ENCODE measurements at places on chromosomes 7 and 10. TPM values are rescaled to one million over a fixed set of nuclear protein-coding genes. Genes with fewer than 3 reads are reported as not detected.
A peak's percentile ranks its signal among the peaks of the same experiment; 100 is the strongest.

Gene CFAP70
- total RNA-seq: 0.20 TPM

Gene FAM20C
- 0.91 TPM for total RNA-seq

Gene CNPY1
- not detected for total RNA-seq

Gene SEMA3D
- total RNA-seq: not detected

Gene STEAP4
- total RNA-seq: not detected

DNA sequence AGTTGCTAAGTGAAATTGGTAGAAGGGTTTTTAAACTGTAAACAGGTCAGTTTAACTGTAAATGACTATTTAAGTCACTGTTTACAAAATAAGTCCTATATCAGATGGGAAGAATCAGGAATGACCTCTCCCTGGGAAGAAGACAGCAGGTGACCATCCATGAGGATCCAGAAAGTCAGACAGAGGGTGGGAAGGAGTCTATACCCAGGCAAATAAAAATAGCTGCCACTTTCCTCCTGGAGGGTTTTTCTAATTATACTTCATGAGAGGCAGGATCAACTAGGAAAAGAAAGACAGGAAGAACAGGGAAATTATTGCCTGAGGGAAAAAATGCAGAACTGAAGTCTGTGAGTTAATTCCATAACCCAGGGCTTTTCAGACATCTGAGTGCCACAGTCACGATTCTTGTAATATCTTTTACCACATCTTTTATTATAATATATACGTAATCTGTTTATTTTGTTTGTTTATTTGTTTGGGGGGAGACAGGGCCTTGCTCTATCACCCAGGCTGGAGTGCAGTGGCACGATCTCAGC lies 7.0 kb downstream of the DNTT start:
- DNase-seq: no peak
- H3K4me3 ChIP-seq: no peak overlapping the region
- peaks cover 11% of the 10 kb centered on the region for H3K27me3 ChIP-seq
- no peak overlapping the region for H3K27ac ChIP-seq
- H3K4me1 ChIP-seq: peaks cover 9% of the 10 kb centered on the region
- H3K36me3 ChIP-seq: no peaks in the 10 kb centered on the region

DNA sequence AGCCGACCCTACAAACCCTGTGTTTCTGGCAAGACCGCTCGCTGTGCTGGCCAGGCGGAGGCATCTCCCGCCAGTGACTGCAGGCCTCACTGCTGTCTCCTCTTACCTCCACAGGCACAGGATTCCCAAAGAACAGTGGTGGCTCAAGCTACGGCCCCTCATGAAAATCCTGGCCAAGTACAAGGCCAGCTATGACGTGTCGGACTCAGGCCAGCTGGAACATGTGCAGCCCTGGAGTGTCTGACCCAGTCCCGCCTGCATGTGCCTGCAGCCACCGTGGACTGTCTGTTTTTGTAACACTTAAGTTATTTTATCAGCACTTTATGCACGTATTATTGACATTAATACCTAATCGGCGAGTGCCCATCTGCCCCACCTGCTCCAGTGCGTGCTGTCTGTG lies 36.2 kb downstream of the PITRM1 start:
- H3K27me3 ChIP-seq: no peaks in the 10 kb centered on the region
- no peak overlapping the region for H3K4me3 ChIP-seq
- no peak overlapping the region for H3K27ac ChIP-seq
- H3K36me3 ChIP-seq: peaks cover 60% of the 10 kb centered on the region

GRCh38 chr7:155465761-155466141 lies 7.8 kb downstream of the EN2 start:
- H3K36me3 ChIP-seq: no peaks in the 10 kb centered on the region
- no peak for DNase-seq
- H3K27ac ChIP-seq: no peak overlapping the region

- H3K36me3 ChIP-seq: no peaks in the 10 kb centered on the region
- H3K4me3 ChIP-seq: no peak overlapping the region
- no peaks in the 10 kb centered on the region for H3K27me3 ChIP-seq
- DNase-seq: no peak
- no peak overlapping the region for H3K27ac ChIP-seq
Measured at GRCh38 chr10:108905171-108905570, 1018.1 kb downstream of the XPNPEP1 start.

DNA sequence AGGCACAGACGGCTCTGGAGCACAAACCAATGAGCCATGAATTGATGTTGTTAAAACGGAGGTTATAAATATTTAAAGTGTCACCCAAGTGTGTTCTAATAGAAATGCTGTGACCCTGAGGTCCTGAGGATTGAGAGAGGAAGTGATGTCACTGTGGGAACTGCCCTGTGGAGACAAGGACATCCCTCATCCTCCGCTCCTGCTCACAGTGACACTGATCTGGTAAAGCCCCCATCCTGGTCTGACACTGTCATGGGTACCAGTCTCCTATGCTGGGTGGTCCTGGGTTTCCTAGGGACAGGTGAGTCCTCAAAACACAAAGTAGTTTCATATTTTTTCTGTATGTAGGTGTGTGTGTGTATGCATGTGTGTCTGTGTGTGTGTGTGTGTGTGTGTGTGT lies 237.9 kb upstream of the PRSS1 start:
- no peak overlapping the region for H3K4me3 ChIP-seq
- H3K27ac ChIP-seq: no peak overlapping the region
- no peak for DNase-seq
- peaks cover 55% of the 10 kb centered on the region for H3K4me1 ChIP-seq
- no peaks in the 10 kb centered on the region for H3K27me3 ChIP-seq
- H3K36me3 ChIP-seq: no peaks in the 10 kb centered on the region

DNA sequence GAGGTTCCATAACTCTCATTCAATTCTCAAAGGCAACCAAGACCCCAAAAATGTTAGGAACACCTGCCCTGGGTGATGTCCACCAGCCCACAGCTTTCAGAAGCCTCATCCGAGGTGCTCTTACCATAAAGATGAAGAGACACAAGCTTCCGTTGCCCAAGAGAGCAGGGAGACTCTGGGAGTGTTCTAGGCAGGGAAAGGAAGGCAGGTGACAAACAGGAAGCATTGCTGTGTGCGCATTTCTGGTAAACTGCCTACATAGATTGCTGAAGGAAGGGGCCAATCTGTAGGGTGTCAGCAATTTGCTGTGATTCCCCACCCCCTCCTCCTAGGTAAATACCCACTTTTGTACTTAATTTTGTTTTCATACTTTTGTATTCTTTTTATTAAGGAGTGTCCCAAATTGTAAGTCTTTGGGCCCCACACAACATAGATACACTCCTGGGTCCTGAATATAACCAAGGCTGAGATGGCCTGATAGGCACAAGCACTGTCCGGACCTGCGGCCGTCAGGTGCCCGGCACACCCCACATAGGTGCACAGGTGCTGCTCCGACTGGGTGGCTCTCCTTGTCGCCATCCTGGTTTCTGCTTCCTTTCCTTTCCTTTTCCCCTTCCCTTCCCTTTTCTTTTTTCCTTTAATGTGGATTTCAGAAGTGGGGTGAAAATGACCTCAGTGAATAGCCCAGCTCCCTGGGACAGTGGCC lies 51.4 kb upstream of the SMNDC1 start:
- peak overlapping the region; percentile 74 for H3K4me3 ChIP-seq
- peaks cover 67% of the 10 kb centered on the region for H3K4me1 ChIP-seq
- no peaks in the 10 kb centered on the region for H3K36me3 ChIP-seq
- H3K27me3 ChIP-seq: no peaks in the 10 kb centered on the region
- H3K27ac ChIP-seq: peak overlapping the region; percentile 99
- peak; percentile 82 for DNase-seq

DNA sequence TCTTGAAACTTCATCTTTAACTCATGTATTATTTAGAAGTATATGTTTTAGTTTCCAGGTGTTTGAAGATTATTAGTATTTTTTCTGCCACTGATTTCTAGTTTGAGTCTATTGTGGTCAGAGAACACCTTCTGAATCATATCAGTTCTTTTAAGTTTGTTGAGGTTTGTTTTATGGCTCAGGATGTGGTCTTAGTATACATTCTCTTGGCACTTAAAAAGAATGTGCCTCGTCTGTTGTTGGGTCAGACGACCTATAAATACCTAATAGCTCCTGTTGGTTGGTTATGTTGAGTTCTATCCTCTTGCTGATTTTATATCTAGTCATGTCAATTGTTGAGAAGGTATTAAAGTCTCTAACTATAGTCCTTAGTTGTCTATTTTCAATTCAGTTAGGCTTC lies 15.9 kb downstream of the TDRD1 start:
- H3K27me3 ChIP-seq: peaks cover 6% of the 10 kb centered on the region
- no peak overlapping the region for H3K27ac ChIP-seq
- no peak overlapping the region for H3K4me3 ChIP-seq
- no peak for DNase-seq
- H3K4me1 ChIP-seq: no peaks in the 10 kb centered on the region
- no peaks in the 10 kb centered on the region for H3K36me3 ChIP-seq

DNA sequence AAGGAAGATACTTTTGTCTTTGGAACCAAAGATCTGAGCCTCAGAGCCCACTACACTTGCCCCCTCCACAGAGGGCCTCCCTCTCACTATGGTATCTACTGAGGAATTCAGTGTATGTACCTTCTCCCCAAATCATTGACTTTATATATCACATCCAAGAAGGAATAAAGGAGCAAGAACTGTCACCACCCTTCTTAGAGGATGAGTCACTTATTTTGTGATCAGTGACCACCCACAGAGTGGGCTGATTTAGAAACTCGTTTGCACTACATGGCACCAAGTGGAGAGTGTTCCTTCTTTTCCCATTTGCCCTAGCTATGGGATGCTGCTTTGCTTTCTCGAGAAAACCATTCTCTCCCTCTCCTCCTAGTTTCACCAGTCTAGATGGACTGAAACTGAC lies 5.7 kb downstream of the TMEM243 start:
- peak overlapping the region; percentile 17 for H3K4me3 ChIP-seq
- no peak for DNase-seq
- H3K36me3 ChIP-seq: peaks cover 51% of the 10 kb centered on the region
- no peaks in the 10 kb centered on the region for H3K27me3 ChIP-seq
- H3K4me1 ChIP-seq: peaks cover 77% of the 10 kb centered on the region
- peak overlapping the region; percentile 86 for H3K27ac ChIP-seq

GRCh38 chr7:23907012-23907411 lies 197.0 kb downstream of the STK31 start:
- H3K27me3 ChIP-seq: peaks cover 19% of the 10 kb centered on the region
- H3K36me3 ChIP-seq: no peaks in the 10 kb centered on the region
- DNase-seq: no peak
- H3K27ac ChIP-seq: no peak overlapping the region

DNA sequence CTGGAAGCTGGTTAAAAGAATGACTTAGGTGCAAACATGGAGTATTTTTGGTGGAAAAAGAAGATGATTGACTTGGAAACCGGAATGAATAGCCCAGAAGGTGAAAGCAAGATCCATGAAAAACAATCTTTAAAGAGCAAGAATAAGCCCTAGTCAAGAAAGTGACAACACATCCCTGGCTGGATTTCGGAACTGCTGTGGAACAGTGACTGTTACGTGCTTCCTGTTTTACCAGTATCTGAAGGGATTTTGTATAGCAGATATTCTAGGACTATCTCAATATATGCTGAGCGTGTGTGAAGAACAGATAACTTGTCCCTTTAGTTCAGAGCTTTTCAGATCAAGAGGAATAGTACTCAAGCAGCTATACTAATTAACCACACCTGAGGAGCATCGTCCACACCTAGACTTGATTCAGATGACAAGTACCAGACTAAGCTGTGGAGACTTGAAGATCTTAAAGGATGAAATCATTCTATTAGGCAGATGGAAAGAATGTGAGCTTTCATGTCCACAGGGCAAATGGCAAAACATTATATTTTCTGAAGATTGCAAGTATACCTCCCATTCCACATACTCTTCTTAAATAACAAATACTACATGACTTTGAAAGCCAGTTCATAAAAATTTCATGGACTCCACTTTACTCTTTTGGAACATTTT lies 11.5 kb upstream of the TES start:
- DNase-seq: no peak
- H3K27ac ChIP-seq: no peak overlapping the region
- H3K4me1 ChIP-seq: no peaks in the 10 kb centered on the region
- no peaks in the 10 kb centered on the region for H3K36me3 ChIP-seq
- H3K4me3 ChIP-seq: no peak overlapping the region
- H3K27me3 ChIP-seq: no peaks in the 10 kb centered on the region

- DNase-seq: no peak
- H3K4me1 ChIP-seq: no peaks in the 10 kb centered on the region
- H3K27ac ChIP-seq: no peak overlapping the region
- no peaks in the 10 kb centered on the region for H3K36me3 ChIP-seq
Measured at GRCh38 chr10:44022203-44022602, 362.7 kb downstream of the CXCL12 start.

DNA sequence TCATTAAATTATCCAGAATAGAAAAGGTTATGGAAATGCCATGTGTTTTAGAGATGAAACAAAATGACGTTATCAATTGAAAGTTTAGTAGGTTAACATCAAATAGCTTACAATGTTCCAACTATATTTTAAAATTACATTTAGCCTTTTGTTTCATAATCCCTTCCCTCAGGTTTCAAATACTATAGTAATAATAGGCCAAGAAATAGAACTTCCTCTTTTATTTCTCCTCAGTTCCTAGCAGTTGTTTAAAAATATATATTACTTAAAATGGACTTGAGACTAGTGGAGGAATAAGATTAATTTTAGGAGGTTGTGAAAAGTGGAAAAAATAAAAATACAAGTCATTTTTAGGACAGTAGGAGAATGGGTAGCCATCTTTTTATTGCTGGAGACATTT lies 16.4 kb upstream of the PDSS1 start:
- no peak for DNase-seq
- no peaks in the 10 kb centered on the region for H3K27me3 ChIP-seq
- no peaks in the 10 kb centered on the region for H3K36me3 ChIP-seq
- H3K27ac ChIP-seq: no peak overlapping the region
- H3K4me3 ChIP-seq: no peak overlapping the region

GRCh38 chr10:31062856-31063255 lies 31.2 kb upstream of the ZNF438 start:
- no peaks in the 10 kb centered on the region for H3K4me1 ChIP-seq
- H3K27me3 ChIP-seq: peaks cover 2% of the 10 kb centered on the region
- H3K36me3 ChIP-seq: no peaks in the 10 kb centered on the region
- H3K4me3 ChIP-seq: no peak overlapping the region
- no peak overlapping the region for H3K27ac ChIP-seq
- DNase-seq: no peak

DNA sequence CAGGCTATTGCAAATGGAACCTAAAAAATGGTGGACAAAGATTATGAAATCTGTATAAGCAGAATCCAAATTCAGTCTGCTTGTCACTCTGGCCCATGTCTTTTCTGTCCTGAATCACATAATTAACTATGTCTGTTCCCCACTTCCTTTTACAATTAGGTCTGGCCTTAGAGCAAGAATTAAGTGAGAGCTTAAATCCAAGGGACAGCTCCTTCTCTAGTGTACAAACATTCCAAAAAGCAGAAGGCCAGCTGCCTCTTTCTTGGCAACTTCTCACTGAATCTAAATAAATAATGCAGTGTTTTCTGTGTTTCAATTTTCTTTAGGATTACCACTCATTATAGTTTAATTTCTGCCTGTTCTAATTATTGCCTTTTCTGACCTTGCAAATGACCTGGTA lies 39.3 kb upstream of the NEBL start:
- H3K4me1 ChIP-seq: no peaks in the 10 kb centered on the region
- peaks cover 1% of the 10 kb centered on the region for H3K36me3 ChIP-seq
- H3K27ac ChIP-seq: no peak overlapping the region
- no peaks in the 10 kb centered on the region for H3K27me3 ChIP-seq
- no peak for DNase-seq

All from activated naive CD4-positive, alpha-beta T cell treated with anti-CD3 and anti-CD28 coated beads for 36 hours (primary cell).